GM12865 (cell line): ENCODE measurements at places on chromosomes 3 and 15.

GRCh38 chr3:140198242-140198641 is 263.3 kb downstream of the CLSTN2 start:
- DNase-seq = no peak

DNA sequence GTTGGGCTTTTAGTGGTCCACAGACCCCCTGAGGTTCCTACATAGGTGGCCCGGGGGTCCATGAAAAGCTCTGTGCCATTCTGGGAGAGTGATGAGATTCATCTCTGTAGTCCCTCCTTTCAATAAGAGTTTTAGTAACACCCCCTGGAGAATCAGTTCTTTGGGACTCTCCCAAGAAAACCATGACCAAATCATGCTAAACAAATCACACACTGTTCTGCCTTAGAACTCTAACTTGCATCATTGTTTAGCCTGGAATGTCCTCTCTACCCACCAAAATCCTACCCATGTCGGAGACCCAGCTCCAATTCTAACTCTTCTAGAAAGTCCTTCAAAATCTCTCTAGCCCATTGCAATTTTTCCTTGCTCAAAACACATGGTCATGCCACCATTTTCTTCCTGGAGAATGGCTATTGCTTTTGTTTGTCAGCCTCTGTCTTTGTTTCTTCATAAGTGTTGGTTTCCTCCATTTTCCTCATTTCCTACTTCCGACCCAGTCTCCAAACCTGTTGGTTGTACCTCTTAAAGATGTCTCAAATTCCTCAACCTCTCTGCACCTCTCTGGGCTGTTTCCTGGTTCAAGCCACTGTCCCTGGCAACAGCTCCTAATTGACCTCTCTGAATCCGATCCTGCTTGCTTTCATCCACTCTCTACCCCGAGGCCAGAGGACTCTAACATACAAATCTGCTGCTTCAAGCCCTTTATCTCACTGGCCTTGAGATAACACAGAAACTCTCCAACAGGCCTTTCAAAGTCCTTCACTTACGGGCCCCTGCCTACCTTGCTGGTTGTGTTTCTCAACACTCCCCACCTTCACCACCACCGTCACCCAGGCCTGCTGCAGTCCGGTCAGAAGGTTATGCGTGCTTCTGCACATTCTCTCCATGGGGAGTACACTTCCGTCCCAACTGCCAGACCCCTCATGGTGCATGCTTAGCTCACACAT is 23.7 kb downstream of the CYP19A1 start:
- DNase-seq = no peak

GRCh38 chr3:55858302-55858701 is 371.2 kb upstream of the WNT5A start:
- no peak for DNase-seq

DNA sequence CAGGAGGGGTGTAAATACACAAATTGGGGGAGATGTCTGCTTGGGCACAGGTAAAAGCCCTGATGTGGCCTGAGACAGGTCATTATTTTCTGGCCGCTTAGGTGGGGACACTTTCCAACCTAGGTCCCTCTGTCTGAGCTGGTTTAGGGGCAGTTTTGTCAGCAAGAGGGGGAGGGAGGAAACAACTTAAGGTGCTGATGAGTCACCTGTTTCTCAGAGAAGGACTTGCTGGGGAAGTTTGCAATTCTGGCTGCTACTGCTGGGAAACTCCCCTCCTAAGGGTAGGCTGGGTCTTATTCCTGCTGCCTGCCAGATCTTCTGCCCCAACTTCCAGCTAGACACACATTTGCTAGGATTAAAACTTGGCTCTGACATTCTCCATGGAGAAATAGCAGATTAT is 4.8 kb upstream of the RHOV start:
- peak; percentile 80 for DNase-seq

GRCh38 chr3:32143849-32144757 is 37.7 kb downstream of the GPD1L start:
- DNase-seq = peak; percentile 72

DNA sequence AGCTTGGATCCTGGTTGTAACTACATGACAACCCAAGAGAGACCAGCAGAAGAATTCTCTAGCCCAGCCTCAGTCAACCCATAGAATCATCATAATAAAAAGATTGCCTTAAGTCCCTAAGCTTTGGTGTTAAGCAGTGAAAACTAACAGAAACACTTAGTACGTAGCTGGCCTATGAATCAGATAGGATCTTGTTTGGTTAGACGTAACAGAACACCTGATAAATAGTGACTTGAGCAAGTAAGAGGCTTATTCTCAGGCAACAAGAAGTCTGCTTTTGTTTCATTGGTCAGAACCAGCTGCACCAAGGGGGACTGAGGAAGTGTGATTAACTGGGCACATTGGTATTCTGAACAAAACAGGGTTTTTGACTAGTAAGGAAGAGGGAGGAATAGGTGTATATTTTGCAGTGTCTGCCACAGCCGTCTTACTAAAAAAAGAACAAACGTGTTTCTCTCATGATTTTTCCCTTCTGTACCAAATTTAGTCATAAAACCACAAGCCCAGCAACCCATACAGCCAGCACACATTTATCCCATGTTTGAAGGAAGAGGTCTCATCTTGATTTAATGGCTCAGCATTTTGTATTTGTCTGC is 53.3 kb upstream of the GLCE start:
- DNase-seq = no peak
